Activated CD4-positive, alpha-beta T cell treated with anti-CD3 and anti-CD28 coated beads, Interleukin-2, amount 50 U/mL, for 4 hours (primary cell): ENCODE measurements at places on chromosomes 6 and 20.
A peak's percentile ranks its signal among the peaks of the same experiment; 100 is the strongest.

GRCh38 chr20:12575352-12576095, 433.2 kb upstream of the SPTLC3 start:
- DNase-seq, result no peak

DNA sequence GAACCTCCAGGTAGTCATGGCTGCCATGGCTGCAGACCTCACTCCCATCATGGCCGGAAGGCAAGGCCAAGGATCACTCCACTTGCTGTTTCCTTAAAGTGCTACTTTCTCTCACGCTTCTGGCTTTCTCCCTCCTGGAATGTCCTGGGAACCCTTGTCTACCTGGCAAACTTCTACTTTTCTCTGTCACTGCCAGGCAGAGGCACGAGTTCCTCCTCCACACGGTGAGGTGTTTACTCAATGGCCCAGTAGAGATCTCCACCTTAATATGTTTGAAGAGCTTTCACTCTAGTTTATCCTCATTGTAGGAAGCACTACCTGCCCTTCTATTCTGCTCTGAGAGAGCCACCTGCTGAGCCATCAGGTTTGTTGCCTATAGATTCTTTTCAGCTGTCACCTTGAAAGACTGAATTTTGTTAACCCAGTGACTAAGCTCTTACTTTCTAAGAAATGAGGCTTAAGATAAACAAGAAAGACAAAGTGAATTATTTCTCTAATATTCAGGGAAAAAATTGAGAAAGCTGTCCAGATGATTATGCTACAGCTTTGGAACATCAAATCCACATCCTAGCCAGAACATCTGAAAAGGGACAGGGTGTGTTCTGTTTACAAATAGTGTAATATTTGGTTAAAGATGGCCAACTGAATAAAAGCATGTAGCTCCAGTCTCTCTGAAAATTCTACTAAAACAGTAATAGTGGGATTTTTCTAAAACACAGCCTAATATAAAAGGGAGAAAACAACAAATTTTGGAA, 54.9 kb downstream of the PLAGL1 start:
- no peak for DNase-seq

DNA sequence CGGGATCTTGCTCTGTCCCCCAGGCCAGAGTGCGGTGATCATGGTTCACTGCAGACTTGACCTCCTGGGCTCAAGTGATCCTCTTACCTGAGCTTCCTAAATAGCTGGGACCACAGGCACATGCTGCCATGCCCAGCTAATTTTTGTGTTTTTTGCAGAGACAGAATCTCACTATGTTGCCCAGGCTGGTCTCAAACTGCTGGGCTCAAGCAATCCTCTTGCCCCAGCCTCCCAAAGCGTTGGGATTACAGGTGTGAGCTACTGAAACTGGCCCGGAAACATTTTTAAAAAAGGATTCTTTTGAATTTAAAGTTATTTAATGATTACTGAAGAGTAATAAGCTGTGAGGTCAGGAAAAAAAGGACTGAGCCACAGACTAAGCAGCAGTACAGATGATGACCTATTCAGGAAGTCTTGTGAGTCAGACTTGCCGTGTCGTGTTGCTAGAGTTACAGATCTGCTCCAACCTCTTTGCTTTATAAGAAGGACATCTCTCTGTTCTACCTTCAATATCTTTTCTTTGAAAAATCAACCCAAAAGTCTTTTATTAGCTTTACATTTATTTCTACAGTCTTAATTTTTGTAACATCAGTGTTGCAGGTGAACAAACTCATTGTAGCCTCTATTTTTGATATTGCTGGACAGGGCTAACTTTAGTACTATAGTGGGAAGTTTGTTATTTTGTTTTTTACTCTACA, 108.7 kb downstream of the NCOA3 start:
- peak; percentile 79 for DNase-seq

DNA sequence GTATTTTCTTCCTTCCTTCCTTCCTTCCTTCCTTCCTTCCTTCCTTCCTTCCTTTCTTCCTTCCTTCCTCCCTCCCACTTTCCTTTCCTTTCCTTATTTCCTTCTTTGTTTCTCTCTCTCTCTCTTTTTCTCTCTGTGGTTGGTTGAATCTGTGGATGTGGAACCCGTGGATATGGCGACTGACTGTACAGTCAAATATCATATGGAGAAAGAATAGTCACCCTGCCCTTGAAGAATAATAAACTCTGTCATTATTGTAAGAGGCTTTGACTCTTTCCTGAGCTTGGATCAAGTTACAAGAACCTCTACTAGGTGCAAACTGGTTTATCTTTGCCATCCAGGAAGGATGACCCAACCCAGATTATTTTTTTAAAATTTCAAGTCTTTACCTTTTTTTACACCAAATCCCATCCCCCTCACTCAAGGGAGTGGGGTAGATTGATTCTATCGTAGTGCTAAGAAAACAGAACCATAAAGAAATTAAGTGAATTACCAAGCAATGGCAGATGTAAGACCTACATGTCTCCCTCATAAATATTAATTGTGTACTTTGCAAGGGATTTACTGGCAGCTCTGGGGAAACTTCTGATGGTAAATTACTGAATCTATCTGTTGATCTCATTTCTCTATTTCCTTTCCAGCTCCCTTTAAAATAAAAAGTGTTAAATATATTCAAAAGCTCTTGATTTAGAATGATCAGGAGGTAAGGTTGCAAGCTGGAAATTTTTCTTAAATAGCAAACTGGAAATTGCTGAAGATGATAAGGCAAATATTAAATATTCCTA, 667.5 kb downstream of the UTRN start:
- no peak for DNase-seq

GRCh38 chr6:12022953-12023388, 10.9 kb downstream of the HIVEP1 start:
- DNase-seq, result no peak

GRCh38 chr6:25017932-25018567, 82.3 kb upstream of the RIPOR2 start:
- peak; percentile 79 for DNase-seq

DNA sequence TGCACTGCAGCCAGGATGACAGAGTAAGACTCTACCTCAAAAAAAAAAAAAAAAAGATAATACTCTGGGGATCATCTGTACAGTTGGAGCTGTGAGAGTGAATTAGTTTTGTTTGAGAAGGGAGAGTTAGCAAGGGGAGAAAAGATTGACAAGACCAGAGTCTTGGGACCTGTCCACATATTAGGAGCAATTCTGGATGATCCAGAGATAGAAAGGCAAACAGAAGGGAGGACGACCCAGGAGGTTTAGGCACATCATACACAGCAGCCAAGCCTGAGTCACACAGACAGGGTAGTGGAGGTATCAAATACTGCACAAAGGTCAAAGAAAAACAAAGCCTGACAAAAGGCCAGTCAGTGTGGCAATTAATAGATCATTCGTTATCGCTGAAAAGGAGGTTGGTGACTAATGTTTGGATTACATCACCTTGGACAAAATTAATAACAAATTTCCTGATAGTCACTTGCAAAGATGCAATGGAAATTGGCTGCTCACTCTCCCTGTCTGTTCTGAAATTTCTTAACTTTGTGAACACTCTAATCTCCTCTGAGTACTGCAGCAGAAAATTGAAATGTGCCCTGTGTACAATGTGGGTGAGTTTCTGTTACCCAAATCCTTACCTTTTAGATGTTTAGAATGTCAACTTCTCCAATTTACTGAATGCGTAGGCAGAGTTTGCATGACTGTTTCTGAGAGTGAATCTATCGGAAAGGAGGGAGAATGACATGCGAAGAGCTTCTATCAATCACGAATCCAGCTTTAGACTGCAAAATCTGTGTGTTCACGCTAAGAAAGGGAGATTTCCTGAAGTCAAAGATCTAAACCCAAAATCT, 105.4 kb downstream of the TSHZ2 start:
- peak; percentile 40 for DNase-seq

- no peak for DNase-seq
Observed at GRCh38 chr6:142482974-142483373, 181.2 kb downstream of the ADGRG6 start.

- no peak for DNase-seq
Observed at GRCh38 chr6:34129753-34130152, 16.1 kb downstream of the GRM4 start.

- DNase-seq, result no peak
Observed at GRCh38 chr6:113402544-113402943, 454.6 kb upstream of the MARCKS start.

- no peak for DNase-seq
Observed at GRCh38 chr6:109461733-109462526, 6.4 kb upstream of the MICAL1 start.

DNA sequence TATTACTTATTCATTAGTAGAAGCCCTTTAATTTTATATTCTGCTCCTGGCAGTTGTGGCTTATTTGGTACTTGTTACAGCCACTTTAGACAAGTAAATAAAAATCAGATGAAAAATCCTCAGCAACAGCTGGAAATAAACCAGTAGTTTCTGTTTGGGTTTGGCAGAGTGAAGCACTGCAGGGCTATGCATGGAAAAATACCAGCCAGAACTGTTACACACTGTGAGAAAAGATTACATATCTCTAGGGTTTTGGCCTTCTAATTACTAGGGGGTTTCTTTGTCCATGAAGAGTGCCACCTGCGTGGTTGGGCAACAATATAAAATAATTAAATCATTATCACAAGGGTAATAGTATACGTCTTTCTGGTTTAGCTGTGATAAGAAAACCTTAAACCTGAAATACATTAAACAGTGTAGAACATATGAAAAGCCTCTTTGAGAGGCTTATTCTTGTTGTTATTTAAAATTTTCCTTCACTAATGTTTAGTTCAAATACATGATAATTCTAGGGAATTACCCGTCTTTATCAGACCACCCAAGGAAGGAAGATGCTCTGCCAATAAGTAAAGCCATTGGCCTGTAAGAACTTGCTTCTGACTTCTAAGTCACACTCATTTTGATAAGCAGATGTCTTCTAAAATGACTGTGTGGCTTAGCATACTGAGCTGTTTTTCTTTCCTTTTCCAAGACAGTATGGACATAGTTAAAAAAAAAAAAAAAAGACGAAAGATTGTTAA, 320.0 kb upstream of the FLRT3 start:
- DNase-seq, result no peak

GRCh38 chr6:25239498-25239897, 39.7 kb upstream of the CARMIL1 start:
- no peak for DNase-seq
